ENCODE measurements at places on chromosomes 3 and 15.

GRCh38 chr3:12246497-12247163 is 42.2 kb upstream of the PPARG start:
- DNase-seq, result no peak

DNA sequence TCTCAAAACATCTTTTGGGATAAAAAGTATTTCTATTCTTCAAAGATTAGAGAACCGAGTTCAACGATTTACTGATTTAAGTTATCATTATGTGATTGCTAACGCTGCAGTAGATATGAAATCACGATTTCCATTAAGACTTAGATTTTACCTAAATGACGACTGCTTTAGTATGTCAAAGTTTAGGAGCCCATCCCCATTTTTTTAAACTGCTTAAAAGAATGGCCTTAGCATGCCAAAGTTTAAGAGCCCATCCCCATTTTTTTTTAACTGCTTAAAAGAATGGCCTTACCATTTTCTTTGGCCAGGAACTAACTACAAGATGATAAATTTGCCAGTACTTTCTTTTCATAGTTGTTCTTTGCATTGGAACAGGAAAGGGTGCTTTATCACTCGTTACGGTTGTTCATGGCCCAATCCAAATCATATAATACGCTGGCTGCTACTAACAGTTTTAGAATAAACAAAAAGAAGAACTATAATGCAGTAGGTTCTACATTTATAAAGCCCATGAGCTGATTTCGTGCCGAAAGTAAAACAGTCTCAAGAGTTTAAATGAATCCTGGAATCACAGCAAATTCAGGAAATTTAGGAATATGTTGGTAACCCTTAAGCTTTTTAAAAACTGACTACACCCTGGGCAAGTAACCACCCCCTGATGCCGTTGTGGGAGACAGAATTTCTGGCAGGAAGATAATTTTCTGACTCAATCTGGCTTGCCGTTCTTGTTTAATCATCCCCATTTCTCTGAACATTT is 869 bp upstream of the TSC22D2 start:
- DNase-seq, result no peak

DNA sequence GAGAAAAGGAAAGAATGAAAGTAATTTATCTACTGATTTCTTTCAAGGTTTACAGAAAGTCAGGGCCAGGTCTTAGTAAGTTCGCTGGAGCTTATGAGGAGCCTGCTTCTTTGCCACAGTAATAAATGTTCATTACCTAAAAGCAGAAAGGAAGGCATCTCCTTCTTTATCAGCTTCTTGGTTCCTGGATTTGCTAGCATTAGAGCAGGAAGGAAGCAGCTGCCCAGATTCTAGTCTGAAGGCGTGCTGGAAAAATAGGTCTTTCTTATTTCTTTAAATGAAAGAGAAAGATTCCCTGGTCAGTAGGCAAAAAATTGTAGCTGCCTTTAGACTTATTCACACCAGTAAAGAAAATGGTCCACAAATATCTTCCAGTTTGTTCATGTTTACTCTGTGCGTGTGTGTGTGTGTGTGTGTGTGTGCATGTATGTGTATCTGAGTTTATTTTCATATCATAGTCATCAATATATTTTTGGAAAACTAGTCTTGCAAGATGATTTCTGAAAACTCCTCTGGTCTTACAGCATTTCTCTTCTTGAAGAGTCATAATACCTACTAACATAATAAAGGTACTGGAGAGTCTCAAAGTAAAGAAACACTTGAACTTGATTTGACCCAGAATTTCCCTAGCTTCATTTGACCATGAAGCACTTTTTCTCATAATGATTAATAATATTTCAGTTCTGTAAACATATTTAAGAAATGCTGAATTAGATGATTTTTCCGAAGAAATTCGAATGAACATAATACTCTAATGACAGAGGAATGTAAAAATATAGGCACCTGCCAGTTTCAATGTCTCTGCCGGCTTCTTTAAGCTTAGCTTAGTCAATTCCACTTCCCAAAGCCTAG is 255.3 kb upstream of the ZPLD1 start:
- no peak for DNase-seq

DNA sequence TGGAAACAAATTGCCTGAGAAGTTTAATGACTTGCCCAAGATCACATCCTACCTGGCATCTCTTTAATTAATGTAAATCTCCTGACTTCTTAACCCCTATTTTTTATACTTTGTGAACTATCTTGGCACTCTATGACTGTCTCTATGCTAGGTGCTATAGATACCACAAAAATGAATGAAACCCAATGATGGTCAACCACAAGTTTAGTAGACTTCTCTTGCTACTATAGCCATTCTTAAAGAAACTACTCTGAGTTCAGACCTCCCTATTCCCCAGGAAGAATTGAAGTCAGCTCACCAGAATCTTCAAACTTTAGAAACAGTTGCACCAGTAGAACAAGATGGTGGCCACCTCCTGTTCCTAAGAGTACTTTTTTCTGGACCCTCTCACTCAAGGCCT is 191.1 kb downstream of the RSL24D1 start:
- no peak for DNase-seq

DNA sequence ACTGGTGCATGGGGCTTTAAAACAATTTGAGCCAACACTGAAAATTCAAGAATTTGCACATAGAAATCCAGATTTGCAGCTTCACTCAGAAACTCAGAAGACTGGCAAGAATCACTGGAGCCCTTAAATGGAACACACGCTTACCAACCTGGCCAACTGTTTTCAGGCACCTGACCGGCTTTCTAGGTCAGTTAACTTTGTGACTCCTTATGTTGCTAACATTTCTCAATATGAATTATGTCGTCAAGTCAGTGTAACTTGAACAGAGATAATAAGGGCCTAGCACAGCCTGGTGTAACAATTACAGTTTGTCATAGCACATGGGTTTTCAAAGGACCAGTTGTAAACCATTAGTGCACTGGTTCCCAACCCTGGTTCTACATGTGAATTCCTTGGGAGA is 6.8 kb downstream of the CERS3 start:
- DNase-seq, result no peak

DNA sequence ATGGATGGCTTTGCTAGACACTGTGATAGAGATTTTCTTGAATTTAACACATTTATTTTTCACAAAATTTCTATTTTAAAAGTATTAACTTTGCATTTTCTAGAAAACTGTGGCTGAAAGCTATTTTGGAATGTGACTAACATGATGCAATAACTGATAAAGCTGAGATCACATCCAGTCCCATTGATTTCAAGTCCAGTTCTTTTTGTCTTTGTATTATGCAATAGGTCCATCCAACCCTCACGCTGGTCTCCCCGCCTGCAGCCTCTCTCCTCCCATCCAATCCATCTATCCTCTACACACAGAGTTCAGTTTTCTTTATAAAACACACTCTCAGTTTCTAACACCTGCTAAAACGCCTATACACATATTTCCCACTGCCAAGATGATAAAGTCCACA is 178.8 kb downstream of the CNTN3 start:
- no peak for DNase-seq

DNA sequence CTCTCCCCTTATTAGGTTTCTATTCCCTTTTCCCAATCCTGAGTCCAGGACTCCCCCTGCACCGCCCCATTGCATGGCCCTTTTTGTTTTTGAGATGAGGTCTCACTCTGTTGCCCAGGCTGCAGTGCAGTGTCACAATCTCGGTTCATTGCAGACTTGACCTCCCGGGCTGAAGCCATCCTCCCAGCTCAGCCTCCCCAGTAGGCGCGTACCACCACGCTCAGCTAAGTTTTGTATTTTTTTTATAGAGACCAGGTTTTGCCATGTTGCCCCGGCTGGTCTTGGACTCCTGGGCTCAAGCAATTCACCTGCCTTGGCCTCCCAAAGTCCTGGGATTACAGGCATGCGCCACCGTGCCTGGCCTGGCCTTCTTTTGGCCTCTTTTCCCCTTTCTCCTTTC is 29.3 kb downstream of the PDIA5 start:
- no peak for DNase-seq

DNA sequence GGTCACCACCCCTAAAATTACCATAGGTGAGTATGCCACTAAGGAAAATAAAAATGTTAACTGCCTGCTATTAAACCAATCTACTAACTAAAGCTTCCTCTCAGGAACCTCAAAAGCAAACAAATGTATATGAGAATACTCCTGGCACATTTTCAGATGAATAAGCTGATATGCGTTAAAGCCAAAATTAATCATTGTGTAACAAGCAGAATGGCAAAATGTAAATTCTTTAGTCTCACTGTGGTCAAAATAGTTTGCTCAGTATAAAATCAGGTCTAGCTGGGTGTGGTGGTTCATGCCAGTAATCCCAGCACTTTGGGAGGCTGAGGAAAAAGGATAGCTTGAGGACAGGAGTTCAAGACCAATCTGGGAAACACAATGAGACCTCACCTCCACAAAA is 53.6 kb downstream of the SUMF1 start:
- DNase-seq, result no peak
